Omental fat pad (tissue), 4 donors: ENCODE measurements at places on chromosomes 7 and 10. TPM values are rescaled to one million over a fixed set of nuclear protein-coding genes. Genes with fewer than 3 reads are reported as not detected.

DNA sequence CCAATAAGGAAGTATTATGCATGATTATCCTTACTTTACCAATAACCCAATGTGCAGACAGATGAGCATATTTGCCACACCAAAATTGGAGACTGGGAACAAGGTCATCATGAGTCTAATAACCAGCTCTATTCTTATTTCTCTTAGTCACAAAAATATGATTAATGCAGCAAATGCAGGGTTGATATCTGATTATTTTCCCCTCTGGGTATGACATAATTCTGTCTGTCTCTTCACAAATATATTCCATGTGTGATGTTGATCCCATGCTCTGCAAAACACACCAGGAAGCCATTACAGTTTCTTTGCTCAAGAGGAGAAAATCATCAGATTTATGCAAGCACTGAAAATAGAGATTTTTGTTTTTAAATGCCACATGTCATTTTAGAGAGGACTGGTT lies 196.5 kb upstream of the DGKB start:
- DNase-seq = no peak

CYP3A4 gene
- not detected for total RNA-seq

- DNase-seq = no peak
These were observed 57.0 kb upstream of the C10orf120 start for GRCh38 chr10:122756656-122757055.

DNA sequence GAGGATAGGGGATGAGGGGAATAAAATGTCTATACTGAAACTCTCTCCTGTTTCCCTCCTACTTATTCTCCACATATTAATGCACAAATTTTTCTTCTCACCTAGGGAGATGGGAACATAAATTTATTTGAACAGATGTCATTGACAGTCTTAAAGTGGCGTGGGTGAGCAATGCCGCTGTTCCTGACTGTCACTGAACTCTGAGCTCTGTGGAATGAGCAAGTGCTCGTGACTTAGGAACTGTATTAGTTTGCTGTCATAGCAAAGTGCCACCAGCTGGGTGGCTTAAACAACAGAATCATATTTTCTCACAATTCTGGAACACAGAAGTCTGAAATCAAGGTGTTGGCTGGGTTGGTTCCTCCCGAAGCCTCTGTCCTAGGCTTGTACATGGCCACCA lies 29.1 kb downstream of the INPP5F start:
- no peak for DNase-seq

DNA sequence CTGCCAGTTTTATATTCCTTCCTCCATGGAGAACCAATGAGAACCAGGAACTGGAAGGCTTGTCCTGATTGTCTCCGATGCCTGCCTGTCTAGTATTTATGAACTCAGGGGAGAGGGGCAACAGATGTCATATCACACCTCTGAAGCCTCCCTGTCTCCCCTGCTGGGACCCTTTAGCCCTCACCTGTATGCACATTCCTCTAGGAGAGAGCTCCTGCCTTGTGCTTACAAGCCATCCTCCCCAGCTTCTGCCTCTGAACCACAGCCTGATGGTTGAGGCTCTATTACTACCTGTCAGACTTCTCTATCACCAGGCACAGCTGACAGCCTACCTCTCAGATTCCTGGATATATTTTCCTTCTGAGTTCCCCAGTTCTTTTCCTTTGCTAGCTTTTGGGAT lies 5.9 kb upstream of the FAM131B start:
- no peak for DNase-seq

DNA sequence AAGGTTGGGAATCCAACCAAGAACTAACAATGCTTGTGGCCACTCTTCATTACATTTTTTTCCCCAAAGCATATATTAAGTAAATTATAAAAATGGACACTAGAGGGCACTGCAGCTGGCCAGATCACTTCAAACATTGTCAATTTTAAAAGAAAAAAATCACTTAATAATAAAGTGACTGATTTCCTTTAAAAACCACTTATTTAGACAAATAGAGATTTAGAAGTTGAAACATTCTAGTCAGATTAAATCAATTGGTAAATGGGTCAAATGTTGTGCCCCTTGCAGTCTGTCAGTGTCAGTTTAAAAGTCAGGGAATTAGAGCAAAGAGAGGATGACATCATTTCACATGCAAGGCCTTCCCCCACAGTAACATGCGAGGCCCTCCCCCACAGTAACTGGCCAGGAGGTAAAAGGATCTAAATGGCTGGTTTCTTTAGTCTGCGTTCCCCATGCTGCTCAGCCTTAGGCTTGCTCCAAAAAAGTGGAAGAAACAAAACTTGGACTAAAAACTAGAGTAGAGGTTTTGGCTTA lies 177.9 kb downstream of the SKAP2 start:
- DNase-seq = no peak

AUTS2 gene
- 27.0 TPM for total RNA-seq

C7orf57 gene
- not detected for total RNA-seq

SORBS1 gene
- total RNA-seq = 1,051 TPM

DNA sequence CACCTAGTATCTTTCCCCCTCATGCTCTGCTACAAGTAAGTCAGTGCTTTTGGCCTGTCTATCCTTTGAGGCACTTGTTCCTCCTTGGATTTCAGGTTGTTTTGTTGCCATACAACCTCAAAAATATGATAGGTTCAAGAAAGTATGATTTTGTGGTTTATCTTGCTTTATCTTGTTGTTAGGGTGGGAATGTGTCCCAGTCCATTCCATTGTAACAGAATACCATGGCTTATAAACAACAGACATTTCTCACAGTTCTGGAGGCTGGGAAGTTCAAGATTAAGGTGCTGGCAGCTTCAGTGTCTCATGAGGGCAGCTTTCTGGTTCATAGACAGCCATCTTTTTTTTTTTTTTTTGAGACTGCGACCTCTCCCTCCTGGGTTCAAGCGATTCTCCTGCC lies 72.1 kb downstream of the TMEM270 start:
- DNase-seq = no peak

DNA sequence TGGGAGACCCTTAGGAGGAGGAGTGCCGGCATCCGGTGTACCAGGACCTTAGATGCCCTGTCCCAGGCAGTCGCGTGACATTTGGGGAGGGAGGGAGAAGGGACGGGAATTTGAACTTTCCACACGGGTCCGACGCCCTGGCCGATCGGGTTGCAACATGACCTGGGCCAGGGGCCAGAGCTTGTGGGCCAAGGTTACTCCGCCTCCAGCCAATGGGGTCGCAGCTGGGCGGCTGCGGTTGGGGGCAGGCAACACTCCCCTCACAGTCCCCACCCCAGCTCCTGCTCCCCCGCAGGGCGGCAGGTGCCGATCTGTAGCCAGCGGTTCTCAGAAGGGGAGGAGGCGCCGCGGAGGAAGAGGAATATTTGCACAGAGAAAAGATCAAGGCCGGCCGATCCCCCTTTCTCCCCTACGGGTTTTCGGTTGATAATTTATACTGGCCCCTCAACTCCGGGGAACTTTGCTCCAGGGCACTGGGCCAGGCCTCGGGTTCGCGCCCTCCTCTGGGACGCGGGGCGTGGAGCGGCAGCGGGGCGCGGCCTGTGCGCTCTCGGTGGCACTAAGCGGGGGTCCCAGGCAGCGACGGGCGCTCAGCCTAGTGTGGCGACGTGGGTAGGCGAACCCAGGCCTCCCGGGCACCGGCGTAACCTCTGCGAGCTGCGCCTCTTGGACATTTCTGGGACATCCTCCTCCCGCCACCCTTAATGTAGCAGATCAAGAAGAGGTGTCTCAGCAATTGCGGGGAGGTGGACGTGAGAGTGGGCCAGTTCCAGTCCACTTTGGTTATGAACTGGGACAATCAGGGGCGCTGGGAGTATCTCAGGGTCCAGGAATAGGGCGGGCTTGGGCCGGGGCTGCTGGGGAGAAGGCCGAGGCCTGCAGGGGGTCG lies 1.2 kb downstream of the MLXIPL start:
- DNase-seq = no peak

TFPI2 gene
- 106 TPM for total RNA-seq

- DNase-seq = no peak
These were observed 26.9 kb downstream of the SFXN4 start for GRCh38 chr10:119138346-119139306.

- no peak for DNase-seq
These were observed 33.6 kb downstream of the CFAP46 start for GRCh38 chr10:132908621-132909295.
